ENCODE measurements at places on chromosomes 7 and 10. TPM values are rescaled to one million over a fixed set of nuclear protein-coding genes. Genes with fewer than 3 reads are reported as not detected.

GRCh38 chr7:73663033-73663432 lies 4.6 kb upstream of the VPS37D start:
- DNase-seq: no peak

GRCh38 chr7:133688483-133689239 lies 435.8 kb downstream of the EXOC4 start:
- DNase-seq: no peak

DNA sequence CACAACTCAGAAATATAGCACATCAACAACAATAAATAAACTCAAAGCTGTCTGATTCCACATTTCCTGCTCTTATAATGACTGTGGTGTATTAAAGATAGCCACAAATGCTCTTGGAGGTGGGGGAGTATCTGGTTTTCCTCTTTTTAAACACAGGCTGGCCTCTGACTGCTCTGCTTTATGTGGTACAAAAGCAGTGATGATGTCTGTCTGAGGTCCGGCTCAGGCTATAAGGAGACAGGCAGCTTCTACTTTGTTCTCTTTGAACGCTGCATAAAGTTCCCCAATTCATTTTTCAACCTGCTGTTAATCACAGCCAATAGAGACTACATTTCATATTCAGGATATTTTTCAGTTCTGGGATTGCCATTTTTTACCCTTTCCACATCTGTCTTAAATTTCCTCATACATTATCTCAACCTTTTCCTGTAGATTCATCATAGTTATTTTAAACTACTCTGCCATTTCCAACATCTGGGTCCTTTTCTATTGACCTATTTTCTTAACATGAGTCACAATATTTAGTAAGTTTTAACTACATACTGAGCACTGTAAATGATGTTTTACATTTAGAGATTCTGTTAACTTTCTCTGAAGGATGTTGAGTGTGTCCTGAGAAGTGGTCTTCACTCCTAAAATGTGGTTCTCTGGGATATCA lies 64.9 kb downstream of the CRPPA start:
- no peak for DNase-seq

- DNase-seq: no peak
Observed at GRCh38 chr7:82053453-82054032, 283.7 kb upstream of the HGF start.

GRCh38 chr7:80488406-80488805 lies 23.5 kb downstream of the GNAT3 start:
- no peak for DNase-seq

CDK1 gene
- 0.27 TPM for total RNA-seq

TCERG1L gene
- total RNA-seq: not detected

NEURL1 gene
- 0.57 TPM for total RNA-seq

NPC1L1 gene
- 0.07 TPM for total RNA-seq

All from heart right ventricle (tissue), 16 donors.